SJCRH30 (cell line): ENCODE measurements at places on chromosomes 2 and 18. TPM values are rescaled to one million over a fixed set of nuclear protein-coding genes. Genes with fewer than 3 reads are reported as not detected.

DLGAP1 gene
- total RNA-seq = 0.99 and 2.8 TPM in 2 replicates

KCNG3 gene
- total RNA-seq = 0.03 and 0.06 TPM in 2 replicates

PHOSPHO2 gene
- 4.7 and 4.9 TPM in 2 replicates for total RNA-seq

GRCh38 chr18:35923939-35924684, 48.4 kb upstream of the RMP24 start:
- no peak for DNase-seq
- no peak overlapping the region for H3K27ac ChIP-seq
- no peak overlapping the region for H3K4me3 ChIP-seq

DNA sequence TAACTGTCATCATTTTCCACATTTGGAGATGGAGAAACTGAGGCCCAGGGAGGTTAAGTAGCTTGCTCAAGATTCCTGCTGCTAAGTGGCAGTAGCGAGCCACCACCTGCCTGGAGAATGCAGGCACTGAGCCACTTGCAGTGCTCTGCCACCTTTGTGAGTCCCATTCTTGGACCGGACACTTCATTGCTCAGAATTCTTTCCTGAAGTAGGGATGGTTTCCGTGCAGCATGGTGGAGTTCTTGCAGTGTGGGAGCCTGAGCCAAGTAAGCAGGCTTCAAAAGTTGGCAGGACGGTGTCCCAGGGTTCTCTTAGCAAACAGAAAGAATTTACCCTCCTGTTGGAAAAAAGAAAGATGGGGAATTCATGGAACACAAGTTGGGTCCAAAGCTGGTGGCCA, 115.0 kb upstream of the MMADHC start:
- no peak overlapping the region for H3K4me3 ChIP-seq
- no peak overlapping the region for H3K27ac ChIP-seq
- no peak for DNase-seq
- H3K27me3 ChIP-seq = no peaks in the 10 kb centered on the region

GRCh38 chr2:83578405-83578804, 880.7 kb downstream of the SUCLG1 start:
- no peaks in the 10 kb centered on the region for H3K36me3 ChIP-seq
- DNase-seq = no peak
- no peak overlapping the region for H3K27ac ChIP-seq

- H3K4me3 ChIP-seq = no peak overlapping the region
- no peaks in the 10 kb centered on the region for H3K27me3 ChIP-seq
Measured at GRCh38 chr2:20299113-20299512, 51.5 kb downstream of the PUM2 start.

GRCh38 chr2:8230466-8230865, 451.4 kb upstream of the ID2 start:
- H3K4me3 ChIP-seq = no peak overlapping the region
- H3K36me3 ChIP-seq = no peaks in the 10 kb centered on the region
- no peaks in the 10 kb centered on the region for H3K27me3 ChIP-seq
- H3K27ac ChIP-seq = no peak overlapping the region
